ENCODE measurements at places on chromosomes 16 and 17.

- ATAC-seq = no peak
Observed at GRCh38 chr17:68973098-68973846, 18.1 kb upstream of the ABCA8 start.

DNA sequence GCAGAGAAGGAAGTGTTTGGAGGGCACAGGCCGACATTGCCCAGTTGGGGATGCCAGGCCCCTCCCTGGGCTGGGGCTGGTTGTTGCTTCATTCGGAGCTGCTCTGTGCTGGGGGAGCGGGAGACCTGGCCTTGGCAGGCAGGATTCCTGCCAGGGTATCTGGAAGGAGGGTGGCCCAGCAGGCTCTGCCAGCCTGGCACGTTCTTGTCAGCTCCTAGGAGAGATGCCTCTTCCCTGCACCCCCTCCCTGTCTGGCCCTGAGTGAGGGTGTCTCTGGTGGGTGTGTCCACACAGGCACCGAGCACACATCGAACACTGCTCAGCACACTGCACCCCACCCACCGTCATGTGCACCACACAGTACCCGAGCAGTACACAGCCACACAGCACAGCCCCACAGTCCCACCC, 35.2 kb downstream of the ARHGAP23 start:
- no peak for ATAC-seq

- peak; percentile 11 for ATAC-seq
Observed at GRCh38 chr16:842711-843560, 42.4 kb upstream of the GNG13 start.

DNA sequence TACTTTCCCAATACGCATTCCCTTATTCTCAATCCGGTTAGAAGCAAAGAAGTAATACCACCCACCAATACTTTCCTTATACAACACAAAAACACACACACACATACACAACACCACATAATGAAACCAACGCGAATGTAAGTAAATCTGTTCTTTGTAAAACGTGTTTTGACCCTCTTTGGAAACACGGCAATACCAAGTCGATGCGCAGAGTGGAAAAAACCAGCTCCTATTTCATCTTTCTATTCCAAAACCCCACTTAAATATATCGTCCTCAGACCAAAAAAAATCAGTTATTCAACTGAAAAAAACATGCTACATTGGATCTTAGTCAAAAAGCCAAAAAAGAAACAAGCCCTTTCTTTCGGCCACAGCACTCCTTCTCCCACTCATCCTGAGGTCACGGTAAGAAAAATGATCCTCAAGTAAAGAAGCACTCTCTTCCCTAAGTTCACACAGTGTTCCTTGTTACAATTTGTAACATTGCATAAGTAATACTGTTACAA, 31.0 kb upstream of the ARL4D start:
- ATAC-seq = peak; percentile 61

GRCh38 chr17:1203111-1203966, 23.6 kb upstream of the ABR start:
- peak; percentile 64 for ATAC-seq

GRCh38 chr17:31834448-31834847, 24.6 kb downstream of the COPRS start:
- ATAC-seq = no peak

GRCh38 chr16:75378616-75379015, 54.7 kb downstream of the CFDP1 start:
- ATAC-seq = no peak

DNA sequence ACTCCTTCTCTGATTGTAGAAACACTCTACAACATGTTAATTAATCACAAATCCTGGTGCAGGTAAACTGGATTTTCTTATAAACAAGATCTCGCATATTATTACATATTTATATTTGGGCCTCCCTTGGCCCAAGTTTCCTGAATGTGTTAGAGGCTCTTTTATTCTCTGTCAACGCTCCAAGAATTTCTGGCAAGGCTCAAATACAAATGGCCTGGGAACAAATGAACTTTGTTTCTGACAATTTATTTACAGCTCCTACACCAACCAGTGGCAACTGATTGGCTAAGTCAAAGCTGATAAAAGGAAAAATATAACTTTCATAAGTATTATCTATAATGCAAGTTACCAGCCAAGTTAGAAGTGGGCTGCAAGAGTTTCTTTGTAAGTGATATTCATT, 64.9 kb upstream of the CORO6 start:
- no peak for ATAC-seq

- ATAC-seq = peak; percentile 64
Observed at GRCh38 chr17:57849163-57849873, 526 bp downstream of the MRPS23 start.

DNA sequence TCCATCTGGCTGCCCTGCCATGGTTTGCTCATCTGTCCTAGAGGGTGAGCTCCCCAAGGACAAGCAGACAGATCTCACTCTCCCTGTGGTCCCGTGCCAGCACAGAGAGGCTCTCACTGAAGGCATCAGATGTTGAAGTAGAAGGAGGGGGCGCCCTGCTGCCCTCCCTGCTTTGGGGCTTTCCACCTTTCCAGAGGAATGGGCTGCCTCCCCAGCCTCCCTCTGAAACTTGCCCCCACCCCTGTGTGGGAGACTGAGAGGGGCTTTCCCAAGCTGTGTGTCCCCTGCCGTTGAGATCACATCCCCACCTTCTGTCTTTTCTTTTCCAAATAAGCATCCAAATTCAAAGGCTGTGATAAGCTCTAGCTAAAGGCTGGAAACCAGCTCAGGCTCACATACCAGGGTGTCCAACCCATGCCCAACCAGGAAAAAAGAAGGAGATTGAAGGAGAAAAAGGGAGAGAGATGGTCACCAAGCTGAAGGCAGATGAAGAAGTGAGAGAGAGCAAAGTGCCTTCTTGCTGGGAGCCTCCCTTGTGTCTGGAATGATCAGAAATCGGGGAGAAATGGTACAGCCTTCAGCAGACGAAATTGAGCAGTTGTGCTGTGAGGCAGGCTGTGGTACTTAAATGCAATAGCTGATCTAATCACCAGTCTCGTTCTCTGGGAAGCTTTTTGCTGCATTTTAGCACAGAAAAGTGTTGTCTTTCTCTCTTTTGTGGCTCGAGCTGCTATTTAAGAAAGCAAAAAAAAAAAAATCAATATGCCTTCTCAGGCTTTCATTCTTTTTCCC, 145.9 kb upstream of the LHX1 start:
- no peak for ATAC-seq

GRCh38 chr16:52455549-52456277, 91.2 kb downstream of the TOX3 start:
- no peak for ATAC-seq

- ATAC-seq = no peak
Observed at GRCh38 chr16:19939553-19939952, 54.9 kb upstream of the GPRC5B start.

DNA sequence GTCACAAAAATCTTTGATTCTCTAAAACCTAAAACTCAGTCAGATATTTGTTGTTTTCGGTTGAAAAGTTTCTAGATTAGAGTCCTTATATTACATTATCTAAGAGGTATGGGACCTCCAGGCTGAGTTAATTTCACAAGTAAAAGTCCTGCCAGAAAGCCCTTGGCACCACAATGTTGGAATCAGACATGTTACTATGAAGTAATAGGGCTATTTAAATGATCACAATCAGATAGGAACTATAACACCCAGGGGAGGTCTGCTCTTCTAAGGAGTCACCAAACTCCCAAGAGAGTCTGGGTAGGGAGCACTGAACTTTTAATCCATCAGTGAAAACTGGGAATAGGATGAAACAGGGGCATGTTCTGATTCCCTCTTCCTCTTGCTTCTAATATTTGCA, 54.2 kb downstream of the WIPI1 start:
- ATAC-seq = no peak

GRCh38 chr16:87789437-87790291, 23.9 kb upstream of the KLHDC4 start:
- ATAC-seq = peak; percentile 45

DNA sequence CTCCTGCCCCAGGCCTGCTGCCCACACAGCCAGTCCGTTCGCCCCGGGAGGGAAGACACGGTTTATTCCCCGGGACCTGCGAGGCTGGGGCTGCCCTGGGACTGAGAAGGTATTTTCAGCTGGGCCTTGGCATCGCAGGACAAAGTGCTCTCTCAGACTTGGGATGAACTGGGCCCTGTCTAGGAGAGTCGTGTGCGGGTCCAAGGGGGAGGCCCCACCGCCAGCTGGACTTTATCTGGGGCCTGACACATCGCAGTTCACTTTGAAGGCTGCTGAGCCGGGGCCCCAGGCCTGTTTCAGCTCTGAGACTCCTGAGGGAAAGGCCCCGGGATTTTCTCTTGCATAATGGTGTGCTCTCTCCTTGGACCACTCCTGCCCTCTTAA, 6.8 kb downstream of the CRISPLD2 start:
- peak; percentile 28 for ATAC-seq

DNA sequence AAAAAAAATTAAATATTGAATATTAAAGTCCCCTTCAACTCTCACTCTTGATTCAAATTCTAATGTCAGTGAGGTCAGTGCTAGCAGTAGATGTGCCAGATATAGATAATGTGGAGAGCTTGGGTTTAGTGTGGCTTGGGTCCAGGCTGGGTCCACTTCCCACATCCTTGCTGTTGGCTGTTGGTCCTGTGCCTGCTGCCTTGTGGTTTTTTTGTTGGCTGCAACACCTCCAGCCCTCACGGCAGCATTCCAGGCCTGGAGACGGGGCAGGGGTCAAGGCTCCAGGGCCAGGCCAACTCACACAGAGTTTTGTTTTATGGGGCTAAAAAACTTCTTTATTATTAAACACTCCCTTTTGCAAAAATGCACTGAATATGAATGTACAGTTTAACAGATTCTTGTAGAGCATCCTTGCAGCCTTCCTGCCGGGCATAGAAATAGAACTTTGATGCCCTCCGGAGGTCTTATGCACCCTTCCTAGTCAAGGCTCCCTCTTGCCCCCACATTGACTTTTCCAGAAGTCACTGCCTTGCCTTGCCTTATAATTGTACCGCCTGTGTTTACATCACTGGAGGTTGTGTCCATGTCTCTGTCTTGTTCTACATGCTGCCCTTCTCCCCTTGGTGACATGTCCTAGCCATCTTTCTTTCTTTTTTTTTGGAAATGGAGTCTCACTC, 25.5 kb upstream of the MYO15B start:
- ATAC-seq = no peak

DNA sequence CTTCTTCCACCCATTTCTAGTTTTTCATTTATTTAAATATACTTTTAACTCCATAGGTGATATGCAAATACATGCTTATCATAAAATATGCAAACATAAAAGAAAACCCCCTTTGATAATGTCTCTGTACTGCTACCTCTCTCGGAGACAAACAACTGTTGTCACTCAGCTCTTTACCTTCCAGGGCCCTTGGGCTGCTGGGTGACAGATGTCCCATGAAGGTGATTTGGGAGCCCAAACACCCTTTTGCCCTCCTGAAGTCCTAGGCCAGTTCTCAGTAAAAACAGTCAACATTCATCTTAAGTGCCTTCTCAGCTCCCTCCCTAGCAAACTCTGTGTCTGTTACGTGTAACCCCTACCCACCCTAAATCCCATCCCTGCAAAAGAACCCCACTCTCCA, 37.5 kb downstream of the CHD9 start:
- ATAC-seq = no peak

- ATAC-seq = 0 out of 3 replicates have a peak, but pooled peaks have one; percentile 1
Observed at GRCh38 chr17:48052956-48053757, 5.0 kb downstream of the NFE2L1 start.

DNA sequence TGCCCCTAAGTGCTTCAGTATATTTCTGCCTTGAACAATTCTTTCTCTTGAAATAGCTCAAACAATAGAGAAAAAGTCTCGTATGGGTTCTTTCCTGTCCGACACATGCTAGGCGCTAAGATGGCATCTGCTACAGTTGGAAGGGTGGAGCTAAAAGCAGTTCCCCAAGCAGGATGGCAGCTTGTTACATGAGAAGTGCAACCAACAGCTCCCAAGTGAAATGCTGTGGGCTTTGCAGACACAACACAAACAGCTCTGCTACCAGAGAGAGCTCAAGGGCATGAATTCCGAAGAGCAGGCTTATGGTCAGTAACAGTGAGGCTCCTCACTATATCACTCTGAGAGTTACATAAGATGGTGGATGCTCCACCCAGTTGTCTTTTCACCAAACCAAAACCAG, 83.8 kb downstream of the VPS53 start:
- ATAC-seq = no peak

GRCh38 chr17:48236681-48237134, 129.1 kb downstream of the SNX11 start:
- no peak for ATAC-seq

DNA sequence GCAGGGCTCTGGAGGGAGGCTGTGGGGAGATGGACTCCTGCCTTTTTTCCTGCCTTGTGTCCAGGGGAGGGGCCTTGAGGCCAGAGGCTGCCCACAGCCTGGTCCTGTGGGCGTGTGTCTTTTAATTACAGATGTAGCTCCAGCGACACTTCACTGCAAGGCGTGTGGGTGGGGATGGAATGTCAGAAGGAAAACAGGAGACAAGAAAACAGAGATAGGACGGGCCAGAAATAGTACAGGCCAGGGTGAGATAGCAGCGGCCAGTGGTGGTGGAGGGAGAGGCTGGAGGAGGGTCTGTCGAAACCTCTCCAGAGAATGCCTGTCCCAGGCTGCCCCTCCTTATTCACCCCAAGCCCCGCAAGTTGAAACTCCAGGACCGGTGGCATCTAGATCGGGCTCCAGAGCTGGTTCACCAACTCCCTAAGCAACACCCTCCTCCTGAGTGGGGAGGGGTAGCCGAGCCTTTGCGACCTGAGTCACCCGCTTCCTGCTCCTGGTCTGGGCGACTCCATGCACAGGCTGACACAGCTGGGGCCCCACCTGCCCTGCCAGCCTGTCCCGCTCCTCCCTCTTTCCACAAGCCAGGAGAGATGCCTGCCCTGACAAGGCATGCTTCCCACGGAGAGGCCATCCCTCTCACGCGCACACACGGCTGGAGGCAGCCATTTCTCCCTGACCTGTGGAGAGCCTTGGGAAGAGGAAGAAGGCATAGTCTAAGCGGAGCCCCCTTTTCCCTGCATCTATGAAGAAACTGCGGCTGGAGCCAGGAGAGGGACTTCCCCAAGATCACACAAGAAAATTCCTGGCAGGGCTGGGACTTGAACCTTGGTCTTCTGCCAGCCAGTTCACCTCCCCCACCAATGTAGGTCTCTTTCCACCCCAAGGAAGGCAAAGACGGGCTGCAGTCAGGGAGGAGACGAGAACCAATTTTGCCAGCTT, 6.6 kb upstream of the JUP start:
- peak; percentile 77 for ATAC-seq

- no peak for ATAC-seq
Observed at GRCh38 chr17:19752216-19753050, 4.3 kb upstream of the ALDH3A1 start.

DNA sequence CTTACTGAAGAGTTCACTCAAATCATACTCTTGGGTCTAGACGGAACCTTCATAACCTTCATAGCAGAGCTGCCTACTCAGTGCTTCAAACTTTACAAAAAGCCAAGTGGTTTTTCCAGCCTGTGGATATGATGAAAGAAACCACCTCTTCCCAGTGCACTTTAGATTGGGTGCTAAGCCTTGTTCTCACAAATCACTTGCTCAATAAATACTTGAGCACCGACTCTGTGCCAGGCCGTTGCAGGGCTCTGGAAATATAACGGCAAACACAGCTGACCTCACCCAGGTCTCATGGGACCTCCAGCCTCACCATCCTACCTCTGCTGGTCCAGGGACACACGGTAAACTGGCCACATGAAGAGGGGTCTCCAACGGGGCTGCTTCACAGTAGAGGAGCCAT, 35.7 kb downstream of the CDRT4 start:
- ATAC-seq = no peak

Data from SK-N-SH treated with all-trans-retinoic acid at 6 μM for 48 hours (cell line).